Foreskin melanocyte (primary cell): ENCODE measurements at places on chromosomes 2 and 18.

DNA sequence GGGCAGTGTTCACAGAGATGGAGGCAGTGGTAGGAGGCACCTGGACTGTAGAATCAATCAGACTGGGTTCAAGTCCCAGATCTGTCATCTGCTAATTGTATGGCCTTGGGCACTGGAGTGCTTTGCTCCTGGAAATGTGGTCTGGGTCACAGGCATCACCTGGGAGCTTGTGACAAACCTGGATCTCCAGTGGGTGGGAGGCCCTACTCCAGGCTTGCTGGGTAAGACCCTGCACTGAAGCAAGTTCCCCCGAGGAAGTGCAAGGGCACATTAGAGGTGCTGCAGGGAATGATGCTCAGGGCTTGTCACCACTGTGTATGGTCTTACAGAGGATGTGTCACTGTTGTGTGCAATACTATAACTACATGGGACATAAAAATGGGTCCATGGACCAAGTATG is 220.5 kb upstream of the ID2 start:
- no peak for DNase-seq

DNA sequence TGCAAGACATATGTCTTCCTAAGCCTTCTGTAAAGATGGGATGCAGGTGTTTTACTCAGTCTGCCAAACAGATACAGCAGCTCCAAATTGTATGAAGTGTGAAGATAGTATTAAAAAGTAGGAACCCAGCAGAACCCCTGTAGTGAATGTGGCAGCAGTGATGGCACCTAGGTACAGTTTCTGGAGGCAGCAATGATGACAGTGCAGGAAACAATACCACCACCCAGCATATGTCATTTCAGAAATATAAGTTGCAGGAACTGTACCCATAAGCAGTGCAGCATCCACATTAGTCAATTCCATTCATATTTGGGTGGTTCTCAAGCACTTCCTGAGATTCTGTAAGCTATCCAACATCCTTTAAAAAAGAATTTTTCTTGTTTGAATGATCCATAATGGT is 46.7 kb upstream of the ATP5MC3 start:
- no peak for DNase-seq

- DNase-seq, result no peak
These were observed 99.4 kb upstream of the TRIB2 start for GRCh38 chr2:12617366-12617765.

GRCh38 chr2:119508756-119509155 is 15.5 kb downstream of the SCTR start:
- no peak for DNase-seq

DNA sequence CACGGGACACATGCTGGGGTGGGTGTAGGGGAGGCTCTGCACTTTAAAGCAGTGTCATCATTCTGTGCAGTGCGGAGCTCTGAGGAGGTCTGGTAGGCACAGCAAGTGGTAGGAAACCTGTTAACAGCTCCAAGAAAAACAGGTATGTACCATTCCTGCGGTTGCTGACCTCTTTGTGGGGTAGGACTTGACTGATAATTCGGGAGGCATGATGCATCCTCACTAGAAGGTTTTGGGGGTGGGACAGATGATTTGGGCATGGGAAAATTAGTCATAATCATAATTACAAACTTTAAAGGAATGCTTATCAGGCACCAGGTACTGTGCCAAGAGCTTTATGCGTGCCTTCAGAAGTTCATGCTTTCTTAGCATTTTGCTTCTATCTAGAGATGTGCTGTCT is 9.7 kb downstream of the DOK1 start:
- no peak for DNase-seq

DNA sequence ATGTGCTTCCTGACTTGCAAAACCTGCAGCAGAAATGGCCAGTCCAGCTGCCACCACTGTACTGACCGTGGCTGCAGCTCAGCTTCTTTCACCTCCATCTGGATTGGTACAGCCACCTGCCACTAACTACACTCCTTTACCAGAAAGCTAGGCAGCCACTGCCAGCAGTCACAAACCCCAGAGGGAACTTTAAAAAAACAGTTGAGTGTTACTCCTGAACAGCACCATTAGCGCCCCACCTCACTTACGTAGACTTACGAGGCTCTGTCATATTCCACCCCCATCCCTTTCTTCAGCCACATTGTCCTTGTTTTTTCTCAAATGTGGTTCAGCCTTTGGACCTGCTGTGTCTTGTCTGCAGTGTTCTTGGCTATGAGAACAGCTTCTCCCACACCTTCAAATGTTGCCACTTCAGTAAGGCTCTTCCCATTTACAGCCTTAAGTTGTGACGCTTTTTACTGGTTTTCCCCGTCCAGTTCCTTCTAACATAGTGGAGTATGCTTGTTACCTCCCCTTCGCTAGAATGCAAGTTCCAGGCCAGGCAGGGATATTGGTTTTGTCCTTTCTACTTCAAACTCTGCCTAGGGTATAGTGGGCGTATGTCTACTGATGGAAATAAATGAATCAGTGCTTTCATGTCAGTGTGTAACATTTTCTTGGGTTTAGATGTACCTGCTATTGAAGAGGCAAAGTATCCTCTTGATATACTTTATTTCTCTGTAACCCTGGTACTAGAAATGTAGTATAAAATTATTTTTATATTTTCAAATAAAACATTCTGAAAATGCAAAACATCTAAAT is 17.0 kb downstream of the HNRNPA3 start:
- DNase-seq, result no peak

- no peak for DNase-seq
These were observed 68.2 kb downstream of the LRATD1 start for GRCh38 chr2:14700753-14701152.

- DNase-seq, result no peak
These were observed 168.0 kb downstream of the LPIN1 start for GRCh38 chr2:11914455-11914854.
